ENCODE measurements at places on chromosomes 11 and 22. TPM values are rescaled to one million over a fixed set of nuclear protein-coding genes. Genes with fewer than 3 reads are reported as not detected.

Gene POU2AF3
- not detected for total RNA-seq

Gene PHF21B
- total RNA-seq = not detected

DNA sequence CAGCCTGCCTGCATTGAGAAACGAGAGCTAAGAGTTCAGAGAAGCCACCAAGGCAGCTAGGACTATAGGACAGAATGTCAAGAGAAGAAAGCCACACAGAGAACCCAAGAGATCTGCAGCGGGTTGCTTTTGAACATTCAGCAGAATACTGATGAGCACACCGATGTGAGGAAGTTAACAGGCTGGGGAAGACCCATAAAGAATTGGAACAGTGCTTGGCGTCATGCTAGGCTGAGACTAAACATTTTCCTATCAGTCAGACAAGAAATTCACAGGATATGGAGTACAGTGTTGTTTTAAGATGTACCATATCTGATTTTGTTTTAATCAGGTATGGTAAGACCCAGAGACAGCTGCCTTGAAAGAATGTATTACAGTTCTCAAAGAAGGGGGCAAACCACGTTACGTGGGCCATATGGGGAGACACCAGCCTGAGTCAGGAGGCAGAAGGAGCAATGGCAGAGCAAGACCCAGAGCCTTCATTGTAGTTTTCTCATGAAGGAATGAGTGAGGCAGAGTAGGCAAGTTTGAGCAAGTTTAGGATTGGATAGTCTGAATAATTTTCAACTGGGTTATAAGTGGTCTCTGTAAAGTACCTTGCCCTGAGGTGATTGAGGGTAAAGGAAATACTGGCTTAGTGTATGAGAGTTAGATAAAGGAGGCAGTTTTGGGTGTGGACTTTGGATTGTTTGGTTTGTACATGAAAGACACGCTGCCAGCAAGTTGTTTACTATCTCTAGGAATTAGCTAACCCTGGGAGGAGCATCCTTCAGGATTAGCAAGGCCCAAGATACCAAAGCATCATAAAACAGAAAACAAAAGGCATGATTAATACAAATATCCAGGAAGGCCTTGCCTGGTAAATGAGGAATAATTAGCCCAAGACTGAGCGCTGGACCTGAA is 14.3 kb downstream of the LRRC75B start:
- DNase-seq = peak; percentile 28
- peaks cover 27% of the 10 kb centered on the region for H3K4me1 ChIP-seq
- peak overlapping the region; percentile 55 for H3K27ac ChIP-seq
- H3K36me3 ChIP-seq = peaks cover 20% of the 10 kb centered on the region
- H3K27me3 ChIP-seq = no peaks in the 10 kb centered on the region
- H3K4me3 ChIP-seq = no peak overlapping the region

- no peaks in the 10 kb centered on the region for H3K36me3 ChIP-seq
- H3K27ac ChIP-seq = no peak overlapping the region
- DNase-seq = peak; percentile 63
- H3K4me3 ChIP-seq = no peak overlapping the region
- peaks cover 4% of the 10 kb centered on the region for H3K4me1 ChIP-seq
Measured at GRCh38 chr11:109320595-109320994, 101.4 kb upstream of the C11orf87 start.

- no peaks in the 10 kb centered on the region for H3K4me1 ChIP-seq
- peaks cover 19% of the 10 kb centered on the region for H3K36me3 ChIP-seq
- H3K4me3 ChIP-seq = no peak overlapping the region
- H3K27ac ChIP-seq = no peak overlapping the region
Measured at GRCh38 chr11:606245-606644, 9.5 kb downstream of the IRF7 start.

DNA sequence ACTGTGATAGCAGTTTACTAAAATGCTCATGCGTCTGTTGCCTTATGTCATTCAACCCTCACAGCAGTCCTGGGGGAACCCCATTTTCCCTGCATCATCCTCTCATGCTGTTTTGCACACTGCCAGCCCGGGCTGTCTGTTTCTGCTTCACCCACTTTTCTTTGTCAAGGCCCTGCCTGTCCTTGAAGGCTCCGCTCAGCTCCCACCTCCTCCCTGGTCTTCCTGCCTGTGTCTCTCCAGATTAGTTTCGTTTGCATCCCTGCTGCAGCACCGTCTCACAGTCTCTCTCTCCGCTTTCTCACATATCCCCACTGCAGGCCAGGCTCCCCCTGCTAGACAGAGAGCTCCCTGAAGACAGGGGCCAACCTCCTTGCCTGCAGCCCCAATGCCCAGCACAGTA is 29.9 kb downstream of the SERPINH1 start:
- no peak overlapping the region for H3K4me3 ChIP-seq
- no peak for DNase-seq
- no peaks in the 10 kb centered on the region for H3K27me3 ChIP-seq
- H3K36me3 ChIP-seq = no peaks in the 10 kb centered on the region

Gene TMEM123
- 93.1 TPM for total RNA-seq

Data from GM23248 (cell line).